ENCODE measurements at places on chromosomes 5 and 9. TPM values are rescaled to one million over a fixed set of nuclear protein-coding genes. Genes with fewer than 3 reads are reported as not detected.

The TAF11L10 gene
- total RNA-seq = not detected

The PPP3R2 gene
- total RNA-seq = not detected

The IFNK gene
- not detected for total RNA-seq

DNA sequence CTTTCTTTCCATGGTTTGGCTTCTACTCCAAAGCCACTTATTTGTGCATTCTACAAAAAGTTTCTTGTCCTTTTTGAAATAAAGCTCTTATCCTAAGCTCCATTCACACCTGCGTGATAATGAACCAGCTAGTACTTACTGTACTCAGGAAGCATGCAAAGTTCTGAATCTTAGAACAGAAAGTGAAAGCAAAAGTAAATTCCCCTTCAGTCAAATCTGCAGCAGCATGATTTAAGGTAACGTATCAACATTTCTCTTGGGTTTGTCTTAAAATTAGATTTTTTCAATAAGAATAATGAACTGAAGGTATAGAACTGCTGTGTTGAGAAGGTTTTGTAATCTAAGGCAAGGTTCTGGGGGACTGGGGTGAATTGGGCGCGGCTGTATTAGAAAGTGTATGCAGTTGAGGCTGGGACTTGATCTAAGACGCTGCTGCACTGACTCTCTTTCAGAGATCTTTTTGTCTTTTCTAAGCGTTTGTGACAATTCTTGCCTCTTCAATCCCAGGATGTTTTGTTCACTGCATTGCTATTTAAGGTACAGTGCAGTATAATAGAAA lies at the start of gene ERAP2:
Gene ERAP2 (plus strand): TSS at position 209 of the 559 bp plus-strand sequence. CDS start 3,186 bp downstream, outside the sequence.
- no peak for DNase-seq

DNA sequence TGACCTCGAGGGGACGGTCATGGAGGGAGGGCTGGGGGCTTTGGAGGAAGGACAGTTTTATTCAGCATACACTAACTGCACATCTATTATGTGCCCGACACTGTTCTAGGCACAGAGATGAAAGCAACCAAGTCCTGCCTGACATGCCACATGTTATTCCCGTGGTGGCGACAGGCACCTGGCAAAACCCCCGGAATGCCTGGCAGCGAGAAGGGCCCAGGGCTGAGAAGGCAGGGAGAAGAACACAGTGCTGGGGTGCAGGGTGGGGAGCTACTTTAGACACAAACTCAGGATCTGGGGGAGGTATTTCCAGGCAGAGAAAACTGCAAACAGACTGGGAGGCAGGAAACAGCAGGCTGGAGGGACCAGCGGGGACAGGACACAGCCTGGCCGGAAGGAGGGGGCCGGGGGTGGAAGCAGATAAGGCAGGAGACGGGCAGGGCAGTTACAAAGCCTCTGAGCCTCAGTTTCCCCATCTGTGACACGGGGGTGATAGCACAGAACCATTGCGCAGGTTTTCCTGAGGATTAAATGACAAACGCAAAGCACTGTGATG lies 77.7 kb downstream of the STK10 start:
- no peak for DNase-seq

DNA sequence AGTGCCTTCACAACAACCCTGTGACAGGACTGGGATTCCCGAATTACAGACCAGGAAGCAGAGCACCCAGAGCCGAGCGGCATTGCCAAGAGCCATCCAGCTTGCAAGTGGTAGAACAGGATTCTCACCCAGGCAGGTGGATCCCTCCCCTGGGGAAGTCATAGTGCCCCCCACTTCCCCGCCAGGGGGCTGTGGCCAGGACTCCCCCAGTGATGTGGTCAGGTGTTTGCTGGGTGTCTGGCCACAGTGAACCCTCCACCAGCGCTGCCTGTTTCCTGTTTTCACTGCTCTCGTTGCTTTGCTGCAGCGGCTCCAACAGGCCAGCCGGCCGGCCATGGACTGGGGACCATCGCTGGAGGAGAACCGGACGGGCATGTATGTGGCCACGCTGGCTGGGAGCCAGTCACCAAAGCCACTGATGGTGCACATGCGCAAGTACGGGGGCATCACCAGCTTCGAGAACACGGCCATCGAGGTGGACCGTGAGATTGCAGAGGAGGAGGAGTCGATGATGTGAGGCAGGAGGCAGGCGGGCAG lies 19.3 kb downstream of the SLC6A7 start:
- peak; percentile 41 for DNase-seq
